Left ventricle myocardium inferior (tissue), 1 donor: ENCODE measurements at places on chromosomes 5 and 9. TPM values are rescaled to one million over a fixed set of nuclear protein-coding genes. Genes with fewer than 3 reads are reported as not detected.

Gene ZSWIM6
- 5.7 TPM for total RNA-seq

Gene TSLP
- 5.3 TPM for total RNA-seq

Gene SNCB
- 0.44 TPM for total RNA-seq

Gene TAS2R1
- total RNA-seq: not detected

Gene C9
- total RNA-seq: not detected

Gene LMX1B
- total RNA-seq: 1.3 TPM

Gene BSPRY
- total RNA-seq: 0.25 TPM

Gene TCOF1
- total RNA-seq: 19.3 TPM

Gene ZNF79
- total RNA-seq: 6.2 TPM

Gene RBM22
- total RNA-seq: 25.2 TPM

Gene CDX1
- total RNA-seq: not detected

Gene PCSK5
- 5.6 TPM for total RNA-seq

Gene ZCCHC9
- total RNA-seq: 8.9 TPM

Gene PCA3
- total RNA-seq: not detected
